Stimulated activated CD8-positive, alpha-beta memory T cell treated with anti-CD3 and anti-CD28 coated beads, Interleukin-7, amount 100 ng/mL, for 4 hours (primary cell): ENCODE measurements at places on chromosomes 12 and 14.

DNA sequence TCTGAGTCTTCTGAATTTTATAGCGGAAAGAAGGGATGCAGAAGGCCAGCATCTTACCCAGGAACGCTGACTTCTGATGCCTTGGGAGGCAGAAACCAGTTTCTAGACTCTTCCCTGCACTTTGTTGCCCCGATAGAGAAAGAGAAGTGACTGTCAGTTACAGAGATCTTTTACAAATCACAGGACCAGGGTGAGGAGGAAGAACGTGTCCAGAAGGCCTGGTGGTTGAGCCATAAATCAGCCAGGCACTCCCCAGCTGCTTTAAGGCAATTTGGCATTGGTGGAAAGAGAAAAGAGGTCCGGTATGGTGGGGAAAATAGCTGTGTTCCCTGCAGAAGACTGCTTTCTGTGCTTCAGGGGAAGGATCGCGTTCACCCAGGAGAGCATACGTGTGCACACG, 88.7 kb upstream of the KCNA1 start:
- no peak for DNase-seq

DNA sequence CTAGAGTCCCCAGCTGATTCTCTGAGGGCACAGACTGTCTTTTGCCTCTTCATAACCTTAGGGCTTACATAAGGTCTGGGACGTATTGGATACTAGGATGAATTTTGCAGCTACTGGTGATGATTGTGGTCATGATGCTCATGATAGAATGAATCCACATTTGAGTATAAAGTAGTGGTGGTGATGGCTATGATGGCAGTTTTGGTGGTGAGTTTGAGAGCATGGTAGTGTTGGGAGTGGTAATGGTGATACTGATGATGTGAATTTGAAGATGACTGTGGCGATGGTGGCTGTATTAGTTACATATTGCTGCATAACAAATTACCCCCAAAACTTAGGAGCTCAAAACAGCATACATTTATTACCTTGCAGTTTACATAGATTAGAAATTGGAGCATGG, 14.1 kb upstream of the ASIC1 start:
- no peak for DNase-seq

- no peak for DNase-seq
These were observed 1.0 kb upstream of the CLIP1 start for GRCh38 chr12:122423258-122424165.

DNA sequence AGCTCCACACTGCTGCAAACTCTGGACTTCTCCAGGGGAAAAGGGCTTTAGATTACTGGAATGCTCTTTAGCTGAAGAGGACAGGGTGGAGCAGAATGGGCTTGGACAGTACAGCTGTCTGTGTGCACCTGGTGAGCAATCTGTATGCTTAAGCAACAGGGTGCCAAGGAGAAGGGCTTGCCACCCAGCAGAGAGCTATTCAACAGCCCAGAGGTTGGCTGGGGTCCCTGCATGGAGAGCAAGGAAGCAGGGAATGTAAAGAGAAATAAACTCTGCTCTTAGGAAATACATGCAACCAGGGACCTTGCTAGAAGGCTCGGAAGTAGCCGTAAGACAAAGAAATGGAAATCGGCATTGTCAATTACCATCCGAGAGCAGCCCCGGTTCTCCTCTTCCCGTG, 53.0 kb upstream of the CORO1C start:
- DNase-seq = no peak

DNA sequence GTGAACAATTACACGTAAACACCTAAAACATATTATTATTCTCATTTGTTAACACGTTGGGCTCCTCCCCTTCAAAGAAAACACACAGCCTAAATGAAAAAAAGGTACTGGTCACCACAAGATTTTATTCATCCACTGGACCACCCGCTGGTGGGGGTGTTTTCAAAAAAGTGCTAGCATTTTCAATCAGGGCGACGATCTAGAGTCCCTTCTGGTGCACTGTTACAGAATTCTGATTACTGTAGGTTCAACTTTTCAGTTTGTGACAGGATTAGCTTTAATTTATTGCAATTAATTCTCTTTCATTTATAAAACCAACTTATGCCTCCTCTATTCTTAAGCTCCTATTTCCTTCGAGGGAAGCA, 443 bp downstream of the MAGOHB start:
- DNase-seq = no peak

DNA sequence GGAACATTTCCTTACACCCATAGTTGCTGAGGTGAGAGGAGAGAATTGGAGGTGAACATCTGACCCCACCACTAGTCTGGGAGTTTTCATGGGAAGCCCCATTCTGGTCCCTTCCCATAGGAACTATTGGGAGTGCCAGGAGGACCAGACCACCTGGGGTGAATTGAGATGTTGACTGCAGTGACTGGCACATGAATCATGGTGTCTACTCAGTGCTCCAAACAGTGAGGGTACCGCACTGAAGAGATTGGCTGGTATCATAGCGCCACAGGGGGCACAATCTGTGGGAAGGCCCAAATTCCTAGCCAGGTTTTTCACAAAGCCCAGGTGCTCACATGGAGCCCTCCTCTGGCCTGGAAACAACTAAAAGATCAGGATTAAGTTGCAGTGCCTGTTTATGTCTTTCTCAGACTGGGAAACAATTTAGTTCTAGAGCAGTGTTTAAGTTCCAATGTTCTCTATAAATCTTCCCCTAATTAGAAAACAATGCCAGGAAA, 3.7 kb upstream of the RNASE9 start:
- no peak for DNase-seq

DNA sequence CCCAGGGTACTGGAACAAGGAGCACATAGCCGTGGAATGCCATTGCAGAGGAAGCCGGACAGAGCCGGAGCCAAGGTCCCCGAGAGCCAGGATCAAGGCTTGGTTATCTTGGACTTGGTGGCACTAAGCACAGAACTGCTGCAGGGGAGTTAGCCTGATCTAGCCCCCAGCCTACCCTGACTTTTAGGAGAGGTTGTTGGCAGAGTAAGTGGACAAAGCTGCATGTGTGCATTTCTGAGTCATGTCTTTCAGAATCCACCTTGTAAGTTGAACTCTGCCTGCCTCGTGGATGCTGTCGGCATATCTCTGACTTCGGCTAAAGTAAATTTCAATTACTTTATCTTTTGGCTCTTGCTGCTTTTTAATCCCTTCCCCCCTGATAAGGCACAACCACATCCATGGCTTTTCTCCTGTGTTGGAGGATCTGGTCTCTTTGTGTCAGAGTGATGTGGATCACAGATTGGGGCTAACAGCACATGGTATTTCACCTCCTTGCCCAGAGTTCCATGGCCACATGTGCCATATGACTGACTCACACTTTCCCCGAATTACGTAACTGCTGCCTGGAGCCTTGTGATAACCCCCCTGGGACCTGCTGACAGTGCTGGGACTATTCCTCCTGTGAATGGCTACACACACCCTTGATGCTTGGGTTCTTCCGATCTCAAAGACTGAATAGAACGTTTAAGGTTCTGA, 240.3 kb downstream of the EMP1 start:
- DNase-seq = no peak

DNA sequence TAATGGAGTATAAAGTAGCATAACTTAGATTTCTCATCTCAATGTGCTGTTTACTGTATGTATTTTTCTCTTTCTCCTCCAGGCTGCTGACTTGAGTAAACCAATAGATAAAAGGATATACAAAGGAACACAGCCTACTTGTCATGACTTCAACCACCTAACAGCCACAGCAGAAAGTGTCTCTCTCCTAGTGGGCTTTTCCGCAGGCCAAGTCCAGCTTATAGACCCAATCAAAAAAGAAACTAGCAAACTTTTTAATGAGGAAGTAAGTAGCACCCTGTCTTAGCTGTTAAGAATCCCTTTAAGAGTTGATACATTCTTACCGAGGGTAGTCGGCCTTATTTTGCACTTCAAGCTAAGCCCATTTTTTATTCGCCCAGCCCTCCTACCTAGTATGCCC, 55.2 kb downstream of the WDR20 start:
- DNase-seq = no peak
